ENCODE measurements at places on chromosomes 7 and 10.
A peak's percentile ranks its signal among the peaks of the same experiment; 100 is the strongest.

GRCh38 chr10:25989951-25990350, 55.9 kb downstream of the MYO3A start:
- DNase-seq: no peak

GRCh38 chr7:152583006-152583405, 92.9 kb downstream of the XRCC2 start:
- DNase-seq: no peak

GRCh38 chr10:84563355-84563754, 235.0 kb downstream of the CCSER2 start:
- DNase-seq: no peak

GRCh38 chr7:88545663-88546062, 213.8 kb upstream of the ZNF804B start:
- no peak for DNase-seq

- DNase-seq: no peak
Observed at GRCh38 chr10:44995914-44996669, 4.6 kb upstream of the ZNF22 start.

DNA sequence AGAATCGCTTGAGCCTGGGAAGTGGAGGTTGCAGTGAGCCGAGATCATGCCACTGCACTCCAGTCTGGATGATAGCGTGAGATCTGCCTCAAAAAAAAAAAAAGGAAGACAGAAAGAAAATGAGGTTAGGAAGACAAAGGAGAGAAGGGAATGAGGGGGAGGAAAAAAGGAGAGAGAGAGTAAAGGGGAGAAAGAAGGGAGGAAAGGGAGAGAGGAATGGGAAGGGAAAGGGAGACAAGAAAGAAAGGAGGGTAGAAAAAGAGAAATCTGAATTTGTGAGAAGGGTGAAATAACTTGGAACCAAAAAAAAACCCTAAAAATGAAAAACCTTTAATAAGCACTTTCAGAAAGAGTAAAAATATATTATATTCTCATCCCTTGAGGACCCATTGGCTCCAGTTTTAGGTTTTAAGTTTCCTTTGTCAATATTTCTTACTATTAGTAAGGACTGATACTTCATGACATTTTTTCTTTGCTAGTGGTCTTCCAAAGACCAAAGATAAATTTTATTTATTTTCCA, 54.9 kb downstream of the POT1 start:
- DNase-seq: no peak

DNA sequence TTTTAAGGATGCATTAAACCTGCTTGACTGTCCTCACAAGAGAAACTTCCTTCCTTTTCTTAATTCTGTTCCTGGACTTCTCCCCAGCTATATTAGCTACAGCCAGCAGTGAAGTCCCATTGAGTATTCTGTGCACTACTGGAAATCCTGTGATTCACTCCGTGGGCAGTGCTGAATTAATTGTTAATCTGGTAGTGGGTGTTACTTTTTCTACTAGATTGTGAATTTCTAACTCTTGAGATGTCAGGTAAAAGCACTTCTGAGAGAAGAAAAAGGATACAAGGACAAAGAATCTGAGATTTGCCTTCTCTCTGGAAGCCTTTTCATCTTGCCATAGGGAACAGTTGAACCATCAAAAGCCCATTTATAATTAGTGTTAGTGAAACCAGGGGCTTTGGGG, 33.9 kb downstream of the CYCS start:
- DNase-seq: no peak

DNA sequence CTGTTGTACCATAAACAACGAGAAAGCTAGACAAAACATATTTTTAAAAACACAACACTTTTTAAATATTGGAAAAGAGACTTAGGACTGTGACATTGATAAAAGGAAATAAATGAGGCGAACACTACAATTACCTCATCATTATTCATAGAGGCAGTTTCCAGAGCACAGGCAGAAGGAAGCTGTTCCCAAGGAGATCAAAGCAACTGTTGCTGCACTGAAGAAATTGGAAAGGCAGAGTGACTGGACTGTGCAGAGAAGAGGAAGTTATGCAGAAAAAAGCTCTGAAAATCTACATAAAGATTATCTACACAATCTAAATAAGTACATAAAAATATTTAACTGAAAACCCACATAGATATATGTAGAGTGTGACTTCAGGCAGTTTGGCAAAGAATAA, 32.8 kb downstream of the MYO3A start:
- DNase-seq: no peak

GRCh38 chr7:47779341-47779771, 168.9 kb downstream of the PKD1L1 start:
- DNase-seq: no peak

GRCh38 chr7:81903115-81903514, 133.3 kb upstream of the HGF start:
- no peak for DNase-seq

- no peak for DNase-seq
Observed at GRCh38 chr10:43880160-43880559, 231.5 kb upstream of the ZNF32 start.

DNA sequence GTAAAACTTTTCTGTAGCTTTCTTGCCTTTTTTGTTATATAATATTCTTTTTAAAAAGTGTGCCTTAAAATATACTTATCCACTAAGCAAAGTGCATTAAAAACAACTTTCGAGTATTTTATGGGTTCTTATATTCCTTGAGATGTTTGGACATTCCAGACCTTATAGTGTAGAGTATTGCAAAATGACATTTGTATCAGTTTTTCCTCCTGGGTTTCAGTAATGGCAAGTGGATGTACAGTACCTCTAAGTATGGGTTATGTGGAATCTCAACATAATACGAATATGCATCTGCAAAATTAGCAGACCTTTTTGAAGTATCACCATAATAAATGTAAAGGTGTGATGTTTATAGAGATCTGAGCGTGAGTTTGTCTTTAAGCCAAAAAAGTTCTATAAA, 2.7 kb downstream of the CDK13 start:
- DNase-seq: no peak

DNA sequence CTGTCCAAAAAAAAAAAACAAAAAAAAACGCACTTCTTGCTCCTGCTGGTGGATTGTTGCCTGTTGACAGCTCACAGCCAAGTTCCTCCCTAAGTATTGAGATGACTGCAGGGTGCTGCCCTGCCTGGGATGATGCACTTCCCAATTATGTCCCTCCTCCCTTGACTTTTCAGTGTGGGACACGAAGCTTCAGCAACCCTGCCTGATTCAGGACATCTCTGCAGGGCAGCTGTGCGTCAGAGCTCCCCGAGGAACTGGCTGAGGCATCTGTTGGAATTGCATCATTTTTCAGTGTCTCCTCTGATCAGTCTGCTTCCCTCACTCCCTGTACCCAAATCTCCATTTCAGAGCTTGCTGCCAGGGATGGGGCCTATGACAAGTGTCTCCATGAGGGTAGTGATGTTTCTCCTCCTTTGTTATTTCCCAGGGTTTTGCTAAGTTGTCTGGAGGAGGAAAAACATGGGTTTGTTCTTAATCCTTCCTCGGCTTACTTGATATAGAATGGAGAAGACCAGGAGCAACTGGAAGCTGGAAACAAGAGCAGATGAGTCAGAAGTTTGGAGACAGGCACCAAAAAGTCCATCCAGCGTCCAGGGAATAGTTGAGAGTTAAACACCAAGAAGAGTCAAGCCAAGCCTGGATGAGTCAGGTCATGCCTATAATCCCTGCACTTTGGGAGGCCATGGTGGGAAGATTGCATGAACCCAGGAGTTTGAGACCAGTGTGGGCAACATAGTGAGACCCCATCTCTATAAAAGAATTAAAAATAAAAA, 355.1 kb downstream of the GALNT17 start:
- DNase-seq: no peak

GRCh38 chr7:11343818-11344413, 370.2 kb downstream of the PHF14 start:
- DNase-seq: peak; percentile 56

- no peak for DNase-seq
Observed at GRCh38 chr10:71138166-71138830, 74.1 kb upstream of the UNC5B start.

DNA sequence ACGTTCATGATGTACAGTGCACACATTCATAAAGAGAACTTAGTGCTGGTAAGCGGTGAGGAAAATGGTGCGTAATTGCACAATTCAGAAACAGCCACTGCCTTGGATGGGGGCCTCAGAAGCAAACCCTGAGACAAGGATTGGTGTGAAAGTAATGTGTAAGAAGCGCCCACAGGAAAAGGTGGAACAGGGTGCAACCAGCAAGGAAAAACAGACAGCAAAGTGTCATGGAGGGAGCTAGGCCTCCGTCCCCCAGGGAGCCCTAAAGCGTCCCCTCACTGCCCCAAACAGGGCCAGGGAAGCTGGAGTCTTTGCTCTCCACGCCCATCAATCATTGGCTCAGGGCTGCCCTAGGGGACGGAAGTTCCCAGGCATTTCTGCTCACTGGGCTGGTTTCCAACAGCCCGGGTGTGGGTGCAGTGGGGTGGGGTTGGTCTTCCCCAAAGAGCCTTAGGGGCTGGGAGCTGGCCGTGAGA, 9.6 kb upstream of the C10orf105 start:
- DNase-seq: no peak

GRCh38 chr10:22258471-22258870, 40.7 kb upstream of the EBLN1 start:
- peak; percentile 29 for DNase-seq

- DNase-seq: no peak
Observed at GRCh38 chr7:56091591-56091990, 1.2 kb downstream of the PHKG1 start.

DNA sequence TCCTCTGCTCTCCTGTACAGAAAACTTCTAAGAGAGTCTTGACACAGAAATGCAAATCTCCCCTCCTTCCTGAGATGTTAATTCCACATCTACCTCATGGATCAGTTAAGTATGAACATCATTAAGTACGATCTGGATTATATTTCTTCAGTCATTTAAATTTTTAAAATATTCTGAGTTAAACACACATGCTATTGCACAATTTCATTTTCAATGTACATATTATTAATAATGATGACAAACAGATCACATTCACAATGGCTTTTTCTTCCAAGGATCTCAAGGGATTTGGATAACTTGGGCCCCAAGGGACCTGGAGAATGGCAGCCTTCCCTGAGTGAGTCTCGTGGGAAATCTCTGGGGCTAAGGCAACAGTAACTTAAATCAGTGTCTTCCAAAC, 16.2 kb downstream of the BEND7 start:
- no peak for DNase-seq

GRCh38 chr7:44311561-44312495, 13.6 kb downstream of the CAMK2B start:
- DNase-seq: no peak

- no peak for DNase-seq
Observed at GRCh38 chr10:1132584-1132983, 76.4 kb downstream of the WDR37 start.

GRCh38 chr7:29350351-29350750, 155.8 kb downstream of the CHN2 start:
- no peak for DNase-seq

DNA sequence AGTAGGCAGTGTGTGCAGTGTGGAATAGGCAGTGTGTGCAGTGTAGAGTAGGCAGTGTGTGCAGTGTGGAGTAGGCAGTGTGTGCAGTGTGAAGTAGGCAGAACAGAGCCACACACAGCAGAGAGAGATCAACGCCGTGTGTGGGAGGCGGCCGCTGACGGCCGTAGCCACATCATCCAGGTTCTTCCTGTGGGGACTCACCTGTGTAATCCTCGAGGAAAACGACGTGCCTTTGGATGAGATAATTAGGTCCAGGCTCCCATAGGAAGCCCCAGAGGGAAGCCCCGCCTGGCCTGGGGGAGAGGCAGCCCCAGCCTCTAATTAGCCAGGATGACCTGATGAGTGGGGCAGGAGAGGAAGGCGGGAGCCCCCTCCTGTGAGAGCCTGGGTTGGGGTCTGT, 25.4 kb downstream of the KNDC1 start:
- DNase-seq: no peak
